ENCODE measurements at places on chromosomes 6 and 20. TPM values are rescaled to one million over a fixed set of nuclear protein-coding genes. Genes with fewer than 3 reads are reported as not detected.

EGFL8 gene
- polyA plus RNA-seq = 29.5 TPM

NKX2-4 gene
- polyA plus RNA-seq = not detected

MYLK2 gene
- polyA plus RNA-seq = 54.0 TPM

GSTA5 gene
- not detected for polyA plus RNA-seq

MDC1 gene
- polyA plus RNA-seq = 27.0 TPM

BIRC7 gene
- not detected for polyA plus RNA-seq

DPPA5 gene
- not detected for polyA plus RNA-seq

CDYL gene
- polyA plus RNA-seq = 18.2 TPM

REM1 gene
- 6.6 TPM for polyA plus RNA-seq

TPX2 gene
- polyA plus RNA-seq = 20.7 TPM

LPIN3 gene
- polyA plus RNA-seq = 4.7 TPM

CDH22 gene
- polyA plus RNA-seq = 0.35 TPM

RAD21L1 gene
- polyA plus RNA-seq = not detected

BPIFB1 gene
- polyA plus RNA-seq = not detected

HLA-DQA1 gene
- polyA plus RNA-seq = 9.5 TPM

SLC2A10 gene
- polyA plus RNA-seq = 16.6 TPM

CST2 gene
- polyA plus RNA-seq = not detected

PREP gene
- polyA plus RNA-seq = 36.5 TPM

L3MBTL3 gene
- 4.9 TPM for polyA plus RNA-seq

SCUBE3 gene
- 1.1 TPM for polyA plus RNA-seq

C4B gene
- polyA plus RNA-seq = 67.2 TPM

All from hindlimb muscle (tissue), 1 donor.